ENCODE measurements at places on chromosomes 11 and 22.

DNA sequence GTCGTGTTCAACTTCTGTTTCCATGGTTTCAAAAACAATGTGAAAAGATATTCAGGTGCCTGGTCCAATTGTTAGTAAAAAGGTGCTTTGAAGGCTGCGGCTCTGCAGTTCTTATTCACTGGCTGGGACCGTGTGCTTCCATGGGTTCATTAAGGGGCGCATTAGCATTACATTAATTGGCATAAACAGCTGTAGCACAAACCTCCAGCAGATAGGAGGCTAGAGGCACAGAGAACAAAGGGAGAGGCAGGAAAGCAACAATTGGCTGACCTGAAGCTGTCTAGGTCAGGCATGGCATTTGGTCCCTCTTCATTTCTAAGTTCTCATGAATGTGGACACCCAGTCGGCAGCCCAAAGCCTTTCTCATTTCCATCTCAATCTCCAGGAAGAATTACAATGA, 16.6 kb downstream of the PAK1 start:
- DNase-seq = no peak

- DNase-seq = no peak
These were observed 568.9 kb downstream of the LUZP2 start for GRCh38 chr11:25065746-25066145.

- DNase-seq = no peak
These were observed 4.3 kb upstream of the CCND1 start for GRCh38 chr11:69636512-69637197.

DNA sequence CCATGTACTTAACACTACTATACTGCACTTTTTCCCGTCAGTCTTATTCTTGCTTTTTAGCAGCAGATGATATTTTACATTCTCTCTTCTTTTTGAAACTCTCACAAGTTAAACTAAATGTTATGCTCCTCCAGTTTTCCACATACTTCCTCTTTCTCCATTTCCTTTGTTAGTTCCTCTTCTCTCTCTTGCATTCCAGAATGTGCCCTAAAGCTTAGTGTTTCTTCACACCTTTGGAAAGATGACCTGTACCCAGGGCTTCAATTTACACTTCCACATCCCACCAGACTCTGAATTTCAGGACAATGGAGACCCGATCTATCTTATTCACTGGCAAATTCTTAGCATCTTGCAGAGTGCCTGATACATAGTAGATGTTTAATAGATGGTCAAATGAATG, 51.8 kb downstream of the APIP start:
- no peak for DNase-seq

- no peak for DNase-seq
These were observed 12.9 kb upstream of the POU2AF3 start for GRCh38 chr11:111285189-111286091.

DNA sequence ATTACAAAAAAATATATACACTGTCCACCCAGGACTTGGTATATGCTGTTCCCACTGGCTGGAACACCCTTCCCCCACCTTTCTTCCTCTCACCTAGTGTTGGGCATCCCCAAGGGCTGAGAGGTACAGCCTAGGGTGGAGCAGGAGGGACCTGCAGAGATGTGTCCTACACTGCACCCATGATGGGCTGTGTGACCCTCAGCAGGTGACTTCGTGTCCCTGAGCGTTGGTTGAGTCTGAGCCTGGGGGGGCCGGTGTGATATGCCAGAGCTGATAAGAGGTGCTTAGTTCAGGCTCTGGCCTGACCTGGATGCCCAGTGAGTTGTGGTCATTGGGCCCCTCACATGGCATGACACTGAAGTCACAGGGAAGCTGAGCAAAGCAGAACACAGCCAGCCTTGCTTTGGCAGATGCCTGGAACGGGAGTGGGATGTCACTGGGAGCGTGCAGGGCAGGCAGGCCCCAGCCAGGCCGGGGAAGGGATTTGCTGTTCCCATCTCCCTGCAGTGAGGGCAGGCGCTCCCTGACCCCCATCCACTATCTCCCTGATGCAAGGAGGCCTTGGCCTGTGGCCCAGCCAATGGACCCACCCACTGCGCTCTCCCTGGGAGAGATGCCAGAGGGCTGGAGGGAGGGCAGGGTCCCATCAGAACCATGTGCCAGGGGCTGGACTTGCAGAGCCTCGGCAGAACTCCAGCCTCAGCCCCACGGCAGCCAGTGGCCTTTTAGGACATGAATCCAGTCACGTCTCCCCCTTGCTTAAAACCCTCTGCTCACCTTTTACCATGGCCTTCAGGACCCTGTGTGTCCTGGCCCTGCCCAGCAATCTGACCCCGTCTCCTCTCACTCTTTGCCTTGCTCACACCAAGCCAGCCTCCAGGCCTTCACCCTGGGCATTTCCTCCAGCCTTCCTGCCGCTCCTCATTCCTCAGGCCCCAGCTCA, 138.9 kb downstream of the MN1 start:
- no peak for DNase-seq

DNA sequence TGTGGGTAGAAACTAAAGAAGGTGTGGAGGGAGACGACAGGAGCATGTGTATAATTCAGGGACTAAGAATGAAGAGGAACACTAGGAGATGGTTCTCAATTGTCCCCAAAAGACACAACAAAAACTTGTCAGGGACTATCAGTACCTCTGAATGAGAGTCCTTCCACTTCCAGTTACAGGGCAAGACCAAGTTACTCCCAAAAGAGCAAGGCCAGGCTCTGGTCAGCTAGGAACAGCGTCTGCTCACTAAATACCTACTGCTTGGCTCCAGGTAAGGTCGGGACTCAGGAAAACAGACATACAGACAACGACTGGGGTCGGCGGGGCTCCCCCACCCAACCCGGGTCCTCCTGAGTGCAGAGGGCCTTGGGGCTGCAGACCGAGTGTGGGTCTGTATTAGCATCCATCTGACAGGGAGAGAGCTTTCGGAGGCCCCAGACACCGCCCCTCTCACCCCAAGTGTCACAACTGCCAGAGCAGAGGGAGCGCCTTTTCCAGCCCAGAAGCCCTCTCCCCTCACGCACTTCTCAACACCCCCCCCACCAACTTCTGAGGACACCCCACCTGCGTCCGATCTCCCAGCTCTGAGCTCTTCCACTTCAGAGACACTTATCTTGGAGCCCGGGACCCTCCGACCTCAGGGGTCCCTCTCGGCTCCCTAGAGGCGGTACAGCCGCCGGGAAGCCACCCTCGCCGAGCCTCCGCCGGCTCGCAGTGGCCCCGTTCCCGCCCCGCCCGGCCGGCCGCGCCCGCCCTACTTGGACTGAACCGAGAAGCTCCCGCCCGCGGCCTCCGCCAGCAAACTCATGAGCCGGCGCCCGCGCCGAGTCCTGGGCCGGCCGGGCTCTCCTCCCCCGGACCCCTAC, 522 bp downstream of the RHOG start:
- DNase-seq = no peak

DNA sequence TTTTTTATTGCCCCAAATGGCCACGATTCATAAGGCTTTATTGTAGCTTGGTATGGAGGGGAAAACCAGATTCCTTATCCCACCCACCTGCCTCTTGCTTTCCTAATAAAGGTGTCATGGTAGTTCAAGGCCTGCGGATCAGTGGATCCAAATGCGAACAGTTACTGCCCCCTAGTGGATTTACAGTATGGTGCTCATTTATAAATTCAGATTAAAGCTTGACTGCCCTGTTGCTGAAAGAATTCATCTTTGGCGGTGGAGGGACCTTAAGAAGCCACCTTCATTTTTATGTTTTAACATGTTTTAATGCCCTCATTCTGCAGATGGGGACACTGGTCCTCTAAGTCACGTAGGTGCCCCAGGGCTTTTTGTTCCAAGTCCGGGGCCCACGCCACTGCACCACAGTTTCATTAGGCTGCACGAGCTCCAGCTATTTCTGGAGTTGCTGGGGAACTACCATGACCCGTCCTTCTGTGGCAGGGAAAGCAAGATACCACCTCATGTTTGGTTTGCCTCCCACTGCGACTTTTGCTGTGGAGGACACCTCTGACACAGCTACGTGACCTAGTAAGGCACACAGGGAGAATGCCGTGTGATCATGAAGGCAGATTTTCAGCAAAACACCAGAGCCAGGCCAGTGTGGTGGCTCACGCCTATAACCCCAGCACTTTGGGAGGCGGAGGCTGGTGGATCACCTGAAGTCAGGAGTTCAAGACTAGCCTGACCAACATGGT, 15.6 kb upstream of the INCENP start:
- no peak for DNase-seq

GRCh38 chr11:61731952-61732675, 20.3 kb upstream of the MYRF start:
- DNase-seq = no peak

DNA sequence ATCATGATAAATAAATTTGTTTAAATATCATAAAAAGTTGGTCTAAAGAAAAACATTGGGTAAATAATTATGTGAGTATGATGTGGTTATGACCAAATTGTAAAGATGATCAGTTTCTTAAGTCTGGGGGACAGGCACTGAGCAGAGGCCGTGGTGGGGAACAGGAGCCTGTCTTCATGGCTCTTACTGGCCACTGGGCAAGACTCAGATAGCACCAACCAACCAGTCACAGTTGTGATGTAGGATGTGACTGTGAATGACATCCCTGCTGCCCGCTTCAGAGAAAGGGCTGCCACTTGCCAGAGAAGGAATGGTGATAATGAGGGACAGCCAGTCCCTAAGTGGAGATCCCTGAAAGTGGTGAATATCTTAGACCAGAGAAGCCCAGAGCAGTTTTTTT, 7.0 kb downstream of the PTPRJ start:
- no peak for DNase-seq

DNA sequence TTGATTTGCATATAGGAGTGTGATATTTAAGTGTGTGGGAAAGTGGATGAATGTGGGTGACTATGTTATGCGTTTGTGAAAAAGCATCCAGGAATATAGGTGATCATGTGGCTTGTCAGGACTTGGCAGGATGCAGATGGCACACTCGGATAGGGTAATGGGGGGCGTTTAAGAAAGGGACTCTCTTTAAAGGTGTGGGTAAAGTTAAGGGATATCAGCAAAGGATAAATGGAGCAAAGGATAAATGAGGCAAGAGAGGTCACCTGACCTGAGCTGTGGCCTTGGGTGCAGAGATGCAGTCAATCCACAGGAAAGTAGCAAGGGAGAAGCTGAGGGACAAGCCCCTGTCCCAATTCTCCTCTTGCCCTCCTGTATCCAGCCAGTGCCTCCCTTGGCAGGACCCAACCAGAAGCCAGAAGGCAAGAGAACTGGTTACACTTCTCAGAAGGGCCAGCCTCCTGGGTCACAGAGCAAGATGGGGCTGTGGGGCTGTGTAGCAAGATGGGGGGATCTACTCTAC, 47.5 kb upstream of the GRAMD1B start:
- no peak for DNase-seq

DNA sequence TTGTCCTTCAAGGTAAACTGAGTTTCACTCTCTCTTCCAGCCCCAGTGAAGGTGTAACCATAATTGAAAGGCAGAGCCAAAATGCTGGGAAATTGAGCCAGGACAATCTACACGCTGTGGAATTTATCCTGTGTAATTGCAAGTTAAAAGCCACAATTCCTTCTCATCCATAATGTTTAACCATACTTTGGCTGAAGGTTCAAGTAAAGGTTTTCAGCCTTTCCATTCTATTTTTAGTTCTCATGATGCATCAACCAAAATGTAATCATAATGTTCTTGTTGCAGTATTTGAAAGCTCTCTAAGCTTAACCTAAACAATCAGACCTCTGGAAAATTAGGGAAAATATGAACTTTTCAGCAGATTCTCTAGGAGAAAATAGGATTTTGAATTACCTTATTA, 14.0 kb upstream of the ARHGAP42 start:
- DNase-seq = no peak

GRCh38 chr11:8683115-8683807, 669 bp downstream of the RPL27A start:
- no peak for DNase-seq

GRCh38 chr11:135027461-135027860, 615.4 kb upstream of the B3GAT1 start:
- DNase-seq = no peak

DNA sequence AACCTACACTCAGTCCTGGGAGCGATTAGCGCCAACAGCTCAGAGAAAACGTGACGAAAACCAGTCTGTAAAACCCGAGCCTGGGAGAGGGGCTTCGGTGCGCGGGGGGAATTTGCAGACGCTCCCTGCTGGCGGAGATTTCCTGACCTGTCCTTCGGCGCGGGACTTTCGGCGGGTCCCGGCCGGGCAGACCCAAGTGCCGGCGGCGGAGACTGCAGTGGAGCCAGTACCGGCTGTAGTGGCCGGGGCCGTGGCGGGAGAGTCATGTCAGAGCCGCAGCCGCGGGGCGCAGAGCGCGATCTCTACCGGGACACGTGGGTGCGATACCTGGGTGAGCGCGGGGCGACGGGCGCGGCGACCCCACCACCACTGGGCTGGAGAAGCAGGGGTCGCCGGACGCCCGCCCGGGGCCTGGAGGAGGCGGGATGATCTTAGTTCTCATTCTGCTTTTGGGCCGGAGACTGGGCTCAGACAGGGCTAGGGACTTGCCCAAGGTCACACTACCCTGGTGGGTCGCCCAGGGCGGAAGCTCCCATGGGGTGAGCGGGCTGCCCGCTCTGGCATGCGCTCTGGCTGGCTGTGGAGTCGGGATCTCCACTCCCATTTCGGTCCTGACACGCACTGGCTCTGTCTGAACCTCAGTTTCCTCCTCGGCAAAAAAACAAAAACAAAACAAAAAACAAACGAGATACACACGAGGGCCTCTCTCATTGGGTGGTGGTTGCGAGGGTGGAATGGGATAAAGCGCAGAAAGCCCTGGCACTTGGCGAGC, at the start of gene MTFP1:
MTFP1 (plus strand) TSS at position 153 of the 772 bp plus-strand sequence; CDS start at position 265, 112 bp downstream.
- DNase-seq = peak; percentile 38

DNA sequence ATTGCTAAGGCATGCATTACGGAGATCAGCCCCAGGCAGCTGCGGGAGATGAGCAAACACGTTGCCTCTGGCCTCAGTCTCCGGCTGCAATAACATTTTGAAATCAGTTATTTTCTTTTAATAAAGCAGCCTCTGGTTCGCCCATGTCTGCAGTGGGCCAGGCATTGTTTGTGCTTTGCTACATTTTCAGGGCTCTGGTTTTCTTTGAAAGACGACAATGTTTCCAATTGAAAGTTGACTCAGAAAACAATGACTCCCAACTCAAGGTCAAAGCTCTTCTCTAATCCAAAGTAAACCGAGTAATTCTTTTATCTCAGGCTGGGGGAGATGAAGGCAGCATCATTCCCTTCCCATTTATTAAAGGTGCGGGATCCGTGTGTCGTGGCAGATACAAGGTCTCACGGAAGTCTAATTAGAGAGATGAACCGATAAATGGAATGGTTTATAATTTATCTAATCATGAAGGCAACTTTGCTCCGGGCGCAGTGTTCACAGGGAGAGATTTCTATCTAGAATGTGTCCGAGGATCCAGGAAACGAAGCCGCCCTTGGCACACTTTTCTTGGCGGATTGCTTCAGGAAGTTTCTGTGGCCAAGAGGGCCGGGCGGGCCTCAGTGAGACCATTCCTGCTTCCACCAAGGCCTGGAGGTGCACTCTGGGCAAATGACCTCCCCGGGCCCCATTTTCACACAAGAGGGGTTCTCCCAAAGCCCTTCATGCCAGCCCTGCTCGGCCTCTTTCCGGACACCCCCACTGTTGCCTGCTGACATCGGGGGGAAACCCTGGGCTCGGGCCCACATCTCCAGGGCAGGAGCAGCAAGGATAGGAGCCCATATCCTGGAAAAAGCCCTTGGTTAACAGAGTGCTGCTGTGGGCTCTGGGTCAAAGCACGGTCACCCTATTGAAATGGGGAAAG, 811.4 kb downstream of the BRD1 start:
- DNase-seq = no peak
